ENCODE measurements at places on chromosomes 5 and 9. TPM values are rescaled to one million over a fixed set of nuclear protein-coding genes. Genes with fewer than 3 reads are reported as not detected.

GRCh38 chr9:131762356-131762932, 22.6 kb upstream of the RAPGEF1 start:
- no peaks in the 10 kb centered on the region for H3K36me3 ChIP-seq
- no peak overlapping the region for H3K27ac ChIP-seq
- H3K4me1 ChIP-seq: no peaks in the 10 kb centered on the region
- peak; percentile 78 for DNase-seq

- no peak overlapping the region for H3K4me3 ChIP-seq
- H3K36me3 ChIP-seq: no peaks in the 10 kb centered on the region
- DNase-seq: no peak
- H3K27ac ChIP-seq: no peak overlapping the region
- H3K27me3 ChIP-seq: no peaks in the 10 kb centered on the region
- peaks cover 37% of the 10 kb centered on the region for H3K4me1 ChIP-seq
These were observed 94.1 kb upstream of the ITGA2 start for GRCh38 chr5:52895075-52895474.

DNA sequence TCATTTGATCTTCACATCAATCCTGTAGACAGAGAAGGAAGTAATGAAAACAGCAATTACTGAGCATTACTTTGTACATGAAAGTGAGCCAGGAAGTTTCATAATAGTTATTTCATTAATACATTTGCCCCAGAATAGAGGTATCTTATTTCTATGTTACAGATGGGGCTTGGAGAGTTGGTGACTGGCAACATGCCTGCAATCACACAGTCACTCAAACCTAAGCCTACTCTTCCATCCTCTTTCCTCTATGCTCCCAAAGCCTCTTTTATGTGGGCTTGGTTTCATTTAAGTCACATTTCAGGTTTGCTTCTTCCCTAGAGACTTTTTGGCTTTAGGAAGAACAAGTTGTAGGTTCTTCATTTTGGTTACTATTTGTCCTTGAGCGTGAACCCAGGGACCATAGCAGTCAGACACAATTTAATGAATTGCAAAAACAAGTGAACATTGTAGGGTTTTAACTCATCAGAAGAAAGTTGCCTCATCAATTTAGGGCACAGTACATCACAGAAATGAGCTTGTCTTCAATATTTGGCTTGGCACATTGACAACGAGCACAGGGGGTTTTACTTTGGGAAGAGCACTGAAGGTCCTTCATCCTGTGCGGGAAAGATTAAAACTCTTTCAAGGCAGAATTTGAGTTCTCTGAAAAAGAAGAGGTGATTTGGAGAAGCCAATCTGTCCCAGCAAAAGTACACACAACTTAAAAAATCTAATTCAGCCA, 381.1 kb downstream of the TMEM38B start:
- H3K4me3 ChIP-seq: no peak overlapping the region
- no peaks in the 10 kb centered on the region for H3K27me3 ChIP-seq
- DNase-seq: no peak
- peaks cover 3% of the 10 kb centered on the region for H3K4me1 ChIP-seq

DNA sequence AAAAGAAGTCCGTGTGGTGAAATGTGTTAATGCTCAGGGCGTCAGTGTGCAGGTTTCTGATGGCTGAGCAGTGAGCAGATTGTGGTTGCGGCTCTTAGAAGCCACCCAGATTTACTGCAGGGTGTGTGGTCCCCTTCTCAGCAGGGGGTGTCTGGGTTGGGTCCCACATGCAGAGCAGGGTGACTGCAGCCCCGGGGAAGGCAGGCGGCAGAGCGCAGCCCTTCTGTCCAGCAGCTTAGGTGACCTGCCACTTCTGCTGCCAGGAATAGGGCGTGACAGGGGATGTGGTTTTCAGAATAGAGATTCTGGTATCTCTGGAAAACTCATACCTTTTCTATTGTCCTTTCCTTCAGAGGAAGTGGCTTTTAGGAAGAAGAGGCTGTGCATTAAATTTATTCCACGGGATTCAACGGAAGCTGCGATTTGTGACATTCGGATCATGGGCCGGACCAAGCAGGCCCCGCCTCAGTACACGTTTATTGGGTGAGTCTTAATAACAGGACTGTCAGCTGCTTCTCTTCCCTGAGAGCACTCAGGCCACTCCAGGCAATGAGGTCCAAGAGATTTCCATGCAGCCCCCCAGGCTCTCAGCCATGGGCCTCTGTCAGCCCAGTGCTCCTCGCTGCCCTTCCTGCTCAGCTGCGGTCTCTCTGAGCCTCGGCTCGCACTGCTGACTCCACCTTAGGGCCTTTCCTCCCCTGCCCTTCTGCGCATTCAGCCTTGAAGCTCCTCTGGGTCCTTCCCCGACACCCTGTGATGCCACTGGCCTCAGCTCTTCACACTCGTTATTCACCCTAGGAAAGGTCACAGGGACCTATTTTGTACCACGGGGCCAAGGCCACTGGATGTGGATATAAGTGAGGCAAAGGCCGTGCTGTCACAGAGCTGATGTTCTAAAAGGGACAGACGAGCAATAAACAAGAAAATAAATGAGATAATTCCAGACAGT, 65.4 kb downstream of the MVB12B start:
- no peak overlapping the region for H3K4me3 ChIP-seq
- H3K36me3 ChIP-seq: peaks cover 24% of the 10 kb centered on the region
- H3K4me1 ChIP-seq: no peaks in the 10 kb centered on the region
- DNase-seq: no peak

DNA sequence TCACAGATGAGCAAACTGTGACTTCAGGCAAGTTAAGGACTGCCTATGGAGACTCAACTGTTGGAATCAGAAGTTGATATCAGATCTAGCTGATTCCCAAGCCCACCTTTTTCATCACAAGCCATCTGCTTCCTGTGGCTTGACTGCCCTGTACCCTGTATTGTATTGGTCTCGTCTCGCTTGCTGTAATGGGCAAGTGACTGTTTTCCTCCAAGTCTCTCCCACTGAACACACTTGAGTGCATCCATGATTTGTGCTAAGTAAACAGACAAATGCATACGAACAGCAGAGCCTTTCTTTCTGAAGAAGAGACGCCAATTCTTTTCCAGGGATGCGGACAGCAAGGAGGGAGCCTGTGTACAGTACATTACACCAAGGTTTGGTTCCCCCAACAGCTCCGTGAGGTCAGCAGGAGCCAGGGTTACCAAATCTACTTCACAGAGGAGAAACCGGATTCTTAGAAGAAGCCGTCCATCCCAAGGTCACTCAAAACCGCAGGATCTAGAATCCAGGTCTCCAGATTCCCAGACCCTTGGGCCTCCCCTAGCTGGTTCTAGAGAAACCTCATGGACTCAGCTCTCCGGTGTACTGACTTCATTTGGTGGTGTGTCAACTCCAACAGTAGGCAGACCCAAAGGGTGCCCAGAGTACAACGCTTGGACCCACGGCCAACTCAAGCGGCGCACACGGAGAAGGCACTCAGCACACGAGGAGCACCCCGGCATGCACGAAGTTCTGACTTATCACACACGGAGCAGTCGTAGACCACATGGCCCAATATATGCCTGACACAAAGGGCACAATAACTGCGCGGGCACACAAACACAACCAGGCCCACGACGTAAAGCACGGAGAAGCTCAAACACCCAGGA, 1.1 kb downstream of the BAG1 start:
- peaks cover 21% of the 10 kb centered on the region for H3K4me1 ChIP-seq
- no peak for DNase-seq
- no peaks in the 10 kb centered on the region for H3K27me3 ChIP-seq
- H3K27ac ChIP-seq: peak overlapping the region; percentile 88
- H3K4me3 ChIP-seq: peak overlapping the region; percentile 91

DNA sequence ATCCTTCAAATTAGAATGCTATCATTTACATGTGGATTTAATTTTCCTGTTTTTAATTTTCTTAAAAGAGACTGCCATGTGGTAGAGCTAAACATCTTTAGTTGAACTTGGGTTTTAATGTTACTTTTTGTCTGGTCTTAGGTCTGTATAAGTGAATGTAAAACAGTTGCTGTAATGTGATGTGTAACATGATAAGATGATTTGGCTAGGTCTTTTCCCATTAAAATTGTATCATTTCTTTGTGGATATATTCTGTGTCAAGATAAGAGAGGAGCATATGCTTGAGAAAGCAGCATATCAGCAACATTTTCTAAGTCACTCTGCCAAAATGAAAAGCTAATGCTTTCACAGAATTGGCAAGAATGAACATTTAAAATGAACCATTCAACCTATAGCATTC, 18.5 kb downstream of the TMEM167A start:
- no peak for DNase-seq
- H3K4me3 ChIP-seq: no peak overlapping the region
- H3K27ac ChIP-seq: no peak overlapping the region
- peaks cover 9% of the 10 kb centered on the region for H3K4me1 ChIP-seq
- no peaks in the 10 kb centered on the region for H3K27me3 ChIP-seq
- peaks cover 19% of the 10 kb centered on the region for H3K36me3 ChIP-seq

DNA sequence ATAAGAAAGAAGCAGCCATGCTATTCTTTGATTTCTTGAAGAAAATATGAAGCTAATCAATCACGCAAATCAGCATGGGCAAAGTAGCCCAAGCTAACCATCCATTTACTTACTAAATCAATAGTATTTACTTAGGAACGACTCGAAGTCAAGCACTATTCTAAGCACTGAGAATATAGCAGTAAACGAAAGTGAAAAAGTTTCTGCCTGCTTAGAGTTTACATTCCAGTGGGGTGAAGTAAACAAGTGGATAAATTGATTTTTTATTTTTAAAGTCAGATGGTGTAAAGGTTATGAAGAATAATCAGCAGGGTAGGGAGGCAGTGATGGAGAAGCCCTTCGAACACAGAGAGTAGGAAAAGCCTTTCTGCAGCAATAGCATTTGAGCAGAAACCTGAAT, 5.5 kb downstream of the TSTD2 start:
- peak overlapping the region; percentile 89 for H3K27ac ChIP-seq
- no peaks in the 10 kb centered on the region for H3K27me3 ChIP-seq
- H3K4me3 ChIP-seq: peak overlapping the region; percentile 4

DNA sequence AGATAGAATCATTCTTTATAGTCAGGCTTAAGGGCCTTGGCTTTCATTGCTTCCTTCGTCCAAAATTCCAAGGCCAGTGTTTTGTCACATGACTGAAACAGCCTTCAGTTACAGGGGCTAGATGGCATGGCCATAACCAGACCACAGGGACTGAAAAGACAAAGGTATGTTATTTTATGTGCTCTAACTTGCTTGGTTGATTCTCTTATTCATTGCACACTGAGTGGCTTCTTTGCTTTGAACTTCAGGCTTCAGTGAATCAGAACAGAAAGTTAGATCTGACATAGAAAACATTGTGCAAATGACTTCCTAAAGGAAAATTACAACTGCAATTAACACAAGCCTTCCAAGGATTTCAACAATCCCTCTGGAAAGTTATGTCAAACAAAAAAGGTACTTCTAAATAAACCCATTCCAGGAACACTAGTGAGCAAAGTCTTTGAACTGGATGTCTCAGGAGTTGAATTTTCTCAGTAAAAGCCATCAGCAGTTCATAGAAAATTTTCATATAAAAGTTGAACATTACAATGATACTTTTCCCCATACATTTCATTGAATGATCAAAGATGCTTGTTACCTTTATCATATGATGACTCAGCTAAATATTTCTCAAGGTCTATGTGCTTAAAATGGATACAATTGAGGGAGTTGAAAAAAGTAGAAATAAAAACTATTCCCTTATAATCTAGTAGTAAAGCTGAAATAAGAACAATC, 355.3 kb downstream of the TMEM232 start:
- no peak overlapping the region for H3K27ac ChIP-seq

- DNase-seq: no peak
- H3K4me1 ChIP-seq: peaks cover 13% of the 10 kb centered on the region
- no peaks in the 10 kb centered on the region for H3K27me3 ChIP-seq
- H3K27ac ChIP-seq: peak overlapping the region; percentile 54
- peaks cover 24% of the 10 kb centered on the region for H3K36me3 ChIP-seq
- no peak overlapping the region for H3K4me3 ChIP-seq
These were observed 80.0 kb downstream of the SUSD1 start for GRCh38 chr9:112094948-112095681.

DNA sequence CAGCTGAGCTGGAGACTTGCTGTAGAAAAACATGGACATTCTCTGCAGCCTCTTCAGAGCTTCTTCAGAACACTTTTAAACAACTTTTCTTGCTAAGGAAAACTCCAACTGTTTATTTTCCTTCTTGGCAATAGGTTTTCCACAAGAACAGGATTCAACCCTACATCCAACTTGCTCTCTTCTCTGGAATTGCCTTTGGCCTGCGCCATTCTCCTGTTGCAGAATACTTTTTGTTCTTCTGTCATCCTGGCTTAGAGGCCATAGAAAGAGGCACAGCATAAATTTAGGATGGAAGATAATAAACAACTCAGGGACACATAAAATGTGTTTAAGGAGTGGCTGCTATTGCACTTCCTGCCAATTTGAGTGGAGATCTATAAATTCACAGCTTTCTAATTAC, 54.7 kb upstream of the ICE1 start:
- H3K4me3 ChIP-seq: no peak overlapping the region
- H3K4me1 ChIP-seq: peaks cover 12% of the 10 kb centered on the region
- H3K27ac ChIP-seq: no peak overlapping the region
- DNase-seq: no peak

DNA sequence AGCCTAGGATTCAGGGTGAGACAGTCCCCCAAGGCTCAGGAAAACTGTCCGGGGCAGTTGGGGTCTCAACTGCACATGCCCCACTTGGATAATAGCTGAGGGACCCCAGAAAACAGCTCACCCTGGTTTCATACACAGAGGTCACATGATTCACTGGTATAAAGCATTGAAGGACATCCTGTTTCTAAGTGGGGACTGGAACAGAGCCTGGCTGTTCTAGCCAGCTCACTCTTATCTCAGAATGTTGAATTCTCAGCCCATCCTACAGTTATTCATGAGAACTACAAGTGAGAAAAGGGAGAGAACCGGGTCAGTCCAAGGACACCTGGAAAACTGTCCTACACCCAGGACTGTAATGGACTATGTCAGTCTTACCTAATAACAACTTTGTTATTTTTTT, 170.9 kb downstream of the FGF1 start:
- H3K27ac ChIP-seq: no peak overlapping the region
- H3K4me3 ChIP-seq: no peak overlapping the region
- no peaks in the 10 kb centered on the region for H3K27me3 ChIP-seq
- DNase-seq: no peak

DNA sequence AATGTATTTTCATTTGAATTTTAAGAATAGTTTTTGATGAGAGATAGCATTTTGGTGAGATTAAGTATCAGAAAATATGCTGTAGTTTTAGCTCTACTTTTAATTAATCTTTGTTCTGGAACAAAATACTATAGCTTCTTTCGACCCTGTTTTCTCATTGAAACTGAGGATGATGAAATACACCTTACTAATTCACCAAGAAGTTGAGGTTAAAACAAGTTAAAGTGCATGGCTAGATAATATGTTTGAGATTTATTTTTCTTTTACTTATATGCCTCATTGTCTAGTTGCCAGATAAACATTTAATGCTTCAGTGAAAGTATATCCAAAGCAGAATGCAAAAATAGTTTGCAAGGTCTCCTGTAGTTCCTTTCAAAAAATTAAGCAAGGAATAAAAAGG, 140.1 kb upstream of the KCNN2 start:
- no peaks in the 10 kb centered on the region for H3K36me3 ChIP-seq
- no peak for DNase-seq
- H3K4me1 ChIP-seq: no peaks in the 10 kb centered on the region
- H3K27me3 ChIP-seq: no peaks in the 10 kb centered on the region

Gene PROB1
- total RNA-seq: 2.2 TPM

Gene COL23A1
- 0.36 TPM for total RNA-seq

Gene TAF11L5
- total RNA-seq: not detected

Gene PCDHGC4
- 3.0 TPM for total RNA-seq

Gene FKTN
- total RNA-seq: 17.7 TPM
